ENCODE measurements at places on chromosomes 12 and 14. TPM values are rescaled to one million over a fixed set of nuclear protein-coding genes. Genes with fewer than 3 reads are reported as not detected.

The MSRB3 gene
- total RNA-seq, result not detected

The FGD6 gene
- 0.70 TPM for total RNA-seq

GRCh38 chr14:105117710-105118385 is 50.7 kb downstream of the JAG2 start:
- no peak overlapping the region for H3K4me3 ChIP-seq
- no peaks in the 10 kb centered on the region for H3K36me3 ChIP-seq
- H3K4me1 ChIP-seq, result no peaks in the 10 kb centered on the region

- H3K27me3 ChIP-seq, result peaks cover 32% of the 10 kb centered on the region
- peaks cover 5% of the 10 kb centered on the region for H3K4me1 ChIP-seq
- no peak for DNase-seq
- no peaks in the 10 kb centered on the region for H3K36me3 ChIP-seq
- H3K27ac ChIP-seq, result no peak overlapping the region
These were observed 13.5 kb upstream of the METTL17 start for GRCh38 chr14:20976291-20976690.
